Activated CD4-positive, alpha-beta memory T cell treated with anti-CD3 and anti-CD28 coated beads, Interleukin-2, amount 10 ng/mL, durations not matched to agents 7 days and 5 days (primary cell): ENCODE measurements at places on chromosomes 6 and 20.
A peak's percentile ranks its signal among the peaks of the same experiment; 100 is the strongest.

- DNase-seq, result peak; percentile 82
Measured at GRCh38 chr6:111997078-111997852, 56.6 kb upstream of the CCN6 start.

- DNase-seq, result no peak
Measured at GRCh38 chr6:34146021-34146782, at the start of gene GRM4. Gene GRM4 (minus strand): TSS chr6:34146087. CDS start chr6:34133496, 12,591 bp downstream.

DNA sequence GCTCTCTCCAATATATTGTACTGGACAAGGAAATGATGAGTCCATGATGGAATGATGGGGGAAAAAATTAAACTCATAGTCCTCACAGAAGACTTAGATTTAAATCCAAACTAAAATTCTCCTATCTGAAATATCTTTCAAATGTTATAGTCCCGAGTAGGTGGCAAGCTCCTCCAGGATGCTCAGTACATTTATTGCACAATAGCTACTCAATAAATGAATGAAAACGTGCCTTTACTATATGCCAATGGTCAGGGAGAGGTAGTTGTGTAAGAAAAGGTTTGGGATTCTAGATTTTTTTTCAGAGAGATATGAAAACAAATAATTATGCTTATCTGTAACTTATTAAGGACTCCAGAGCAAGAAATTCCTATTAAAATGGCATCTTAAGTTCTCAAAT lies 32.8 kb downstream of the HS3ST5 start:
- DNase-seq, result no peak

GRCh38 chr20:49303065-49303552 lies 25.3 kb upstream of the ZNFX1 start:
- DNase-seq, result no peak

GRCh38 chr6:110547266-110547964 lies 71.0 kb upstream of the SLC22A16 start:
- no peak for DNase-seq

DNA sequence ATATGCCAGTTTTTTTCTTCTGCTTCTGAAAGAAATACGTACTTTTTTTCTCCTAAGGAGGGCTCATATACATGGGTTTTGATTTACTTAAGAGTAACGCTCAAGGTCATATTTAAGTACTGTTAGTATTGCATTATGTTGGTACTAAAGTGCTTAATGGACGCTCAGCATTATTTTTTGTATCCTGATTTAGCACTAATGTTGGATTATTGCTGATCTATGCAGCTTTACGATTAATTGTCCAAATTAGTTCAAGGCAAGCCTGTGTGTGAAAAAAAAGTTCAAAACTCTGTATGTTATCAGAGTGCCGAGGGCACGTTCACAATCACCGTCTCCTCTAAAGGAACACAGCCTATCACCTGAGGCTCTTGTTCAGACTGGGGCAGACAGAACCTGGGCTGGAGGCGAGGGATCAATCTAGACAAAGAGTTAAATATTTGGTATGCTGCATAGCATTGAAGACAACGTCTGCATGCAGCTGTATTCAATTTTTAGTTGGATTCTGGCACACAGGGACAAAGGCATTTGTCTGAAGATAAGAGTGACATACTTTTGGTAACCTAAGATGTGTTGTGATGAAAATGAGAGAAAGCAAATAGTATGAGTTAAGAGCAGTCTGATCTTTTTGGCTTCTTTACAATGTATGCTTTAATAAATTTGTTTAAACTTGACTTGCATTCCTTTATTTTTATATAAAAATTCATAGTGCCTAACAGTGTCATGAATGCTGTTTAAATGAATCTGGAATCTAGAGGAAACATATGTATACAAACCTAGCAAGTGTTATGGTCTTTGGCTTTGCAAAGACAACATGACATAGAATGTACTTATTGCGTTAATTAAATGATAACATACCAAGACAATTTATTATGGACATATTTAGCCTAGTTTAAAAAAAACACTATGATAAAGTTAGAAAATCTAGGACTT lies 341.2 kb downstream of the SAMD5 start:
- DNase-seq, result no peak

- DNase-seq, result no peak
Measured at GRCh38 chr6:144161975-144162374, 11.7 kb downstream of the STX11 start.

DNA sequence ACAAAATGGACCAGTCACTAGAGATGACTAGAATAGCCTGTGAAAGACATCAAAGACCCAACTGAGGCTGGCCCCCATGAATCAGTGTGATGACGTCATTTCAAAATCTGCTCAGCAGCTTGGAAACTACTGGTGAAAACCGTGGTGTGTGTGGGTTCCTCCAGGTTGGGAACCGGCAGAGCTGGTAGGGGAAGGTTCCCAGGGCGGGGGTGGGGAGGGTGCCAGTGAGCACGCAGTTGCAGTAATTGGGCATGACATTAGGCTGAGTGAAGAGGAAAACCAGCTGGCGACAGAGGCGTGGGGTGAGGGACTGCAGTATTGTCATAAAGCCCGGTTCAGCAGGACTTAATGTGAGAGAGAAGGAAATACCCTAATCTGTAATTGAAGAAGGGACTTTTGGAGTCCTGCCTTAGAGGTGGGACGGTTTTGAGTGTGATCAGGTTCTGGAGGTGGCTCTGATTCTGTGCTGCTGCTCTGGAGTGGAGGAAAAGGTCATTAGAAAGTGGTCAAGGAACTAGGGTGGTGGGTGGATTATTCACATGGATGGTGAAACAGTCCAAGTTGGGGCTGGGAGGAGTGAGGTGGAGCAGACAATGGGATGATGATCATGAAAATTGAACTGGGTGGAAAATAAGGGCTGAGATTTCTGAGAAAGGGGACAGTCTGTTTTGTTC lies 52.0 kb upstream of the MTHFD1L start:
- peak; percentile 21 for DNase-seq

DNA sequence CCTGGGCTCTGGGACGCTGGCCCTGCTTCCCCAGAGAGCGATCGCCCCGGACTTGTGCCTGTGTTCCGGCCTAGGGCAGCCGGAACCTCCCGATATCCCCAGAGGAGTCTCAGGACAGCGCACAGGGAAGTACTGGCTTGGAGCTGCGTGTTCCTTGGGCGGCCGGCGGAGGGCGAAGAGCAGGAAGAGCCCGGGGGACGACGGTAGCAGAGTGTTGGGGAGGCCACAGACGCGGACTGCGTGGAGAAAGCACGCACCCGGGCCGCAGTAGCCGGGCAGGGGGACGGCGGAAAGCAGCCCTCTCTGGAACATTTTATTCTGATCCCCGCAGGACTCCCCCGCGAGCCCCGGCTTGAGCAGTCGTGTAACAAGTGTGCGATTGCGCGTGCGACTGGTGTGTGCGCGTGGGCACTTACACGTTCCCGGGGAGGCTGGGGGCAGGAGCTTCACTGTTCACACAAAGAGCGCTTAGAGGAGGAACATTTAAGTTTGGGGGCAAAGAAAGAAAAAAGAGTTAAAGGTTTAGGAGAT lies 36.1 kb downstream of the NCR2 start:
- no peak for DNase-seq
